Retinal pigment epithelial cell (primary cell): ENCODE measurements at places on chromosomes 6 and 20.

GRCh38 chr6:157449610-157450009, 68.6 kb downstream of the ZDHHC14 start:
- DNase-seq, result no peak

DNA sequence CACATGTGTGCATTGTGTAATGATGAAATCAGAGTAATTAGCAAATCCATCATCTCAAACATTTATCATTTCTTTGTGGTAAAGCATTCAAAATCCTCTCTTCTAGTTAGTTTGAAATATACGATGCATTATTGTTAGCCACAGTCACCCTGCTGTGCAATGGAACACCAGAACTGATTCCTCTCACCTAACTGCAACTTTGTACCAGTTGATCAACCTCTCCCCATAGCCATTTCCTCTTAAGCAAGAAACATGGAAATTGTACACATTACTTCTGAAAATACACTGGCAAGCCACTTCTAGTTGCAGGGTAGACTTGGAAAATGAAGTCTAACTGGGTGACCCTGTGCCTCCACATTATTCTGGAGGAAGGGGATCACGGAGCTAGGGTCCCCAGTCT, 58.1 kb upstream of the ESR1 start:
- DNase-seq, result no peak

DNA sequence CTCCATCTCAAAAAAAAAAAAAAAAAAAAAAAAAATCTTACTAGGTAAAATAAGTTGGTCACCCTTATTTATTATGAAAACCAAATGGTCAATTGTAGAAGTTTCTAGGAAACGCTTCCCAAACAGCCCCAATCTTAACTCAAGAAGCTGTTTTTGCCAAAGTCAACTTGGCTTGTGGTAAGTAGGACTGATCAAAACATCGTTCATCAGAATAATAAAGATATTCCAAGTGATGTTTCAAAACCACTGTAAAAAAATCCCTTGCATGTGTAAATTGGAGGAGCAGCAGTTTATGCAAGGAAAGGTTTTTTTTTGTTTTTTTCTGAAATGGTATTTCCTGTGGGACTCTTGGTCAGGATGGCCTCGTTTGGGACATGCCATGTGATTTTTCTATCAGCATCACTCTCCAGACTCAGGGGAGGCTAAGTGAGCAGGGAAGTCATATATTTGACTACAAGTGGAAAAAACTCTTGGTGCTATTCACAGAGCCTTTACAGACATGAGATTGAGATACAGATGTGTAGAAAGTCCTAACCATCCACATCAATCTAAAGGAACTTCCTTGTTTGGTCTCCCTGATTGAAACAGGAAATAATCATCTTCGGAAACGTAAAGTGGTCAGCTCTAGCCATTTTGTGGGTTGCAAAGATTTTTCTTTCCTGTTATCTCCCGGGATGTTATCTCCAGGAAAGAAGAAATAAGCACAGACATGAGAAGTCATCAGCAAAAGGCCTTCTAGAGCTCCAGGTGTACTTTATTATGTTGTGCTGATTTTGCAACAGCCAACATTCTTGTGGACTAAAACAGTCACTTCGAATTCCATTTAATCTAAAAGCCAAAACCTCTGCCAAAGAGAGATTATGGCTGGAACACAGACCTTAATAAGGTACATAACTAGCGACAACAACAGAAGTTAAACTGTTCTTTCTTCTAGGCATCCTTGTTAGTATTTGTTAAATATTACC, 177.8 kb downstream of the EDN1 start:
- peak; percentile 56 for DNase-seq

GRCh38 chr6:154890874-154891273, 104.2 kb upstream of the TIAM2 start:
- DNase-seq, result no peak

DNA sequence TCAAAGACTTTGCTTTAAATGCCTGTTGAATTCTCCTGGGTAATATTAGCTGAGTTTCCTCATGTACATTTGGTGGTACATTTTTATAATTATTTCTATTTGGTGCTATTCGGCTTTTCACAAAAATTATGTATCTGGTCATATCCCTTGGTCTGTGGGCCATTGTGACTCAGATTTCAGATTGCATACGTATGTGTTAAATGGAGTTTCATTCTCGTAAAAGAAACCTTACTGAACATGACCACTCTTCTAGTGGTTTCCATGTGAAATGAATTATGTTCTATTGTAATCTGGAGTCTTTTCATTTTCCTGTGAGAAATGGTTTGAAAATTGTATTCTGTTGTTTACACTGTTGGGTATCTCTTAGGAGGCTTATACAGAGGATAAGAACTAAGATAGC, 386.2 kb upstream of the FLRT3 start:
- DNase-seq, result no peak

GRCh38 chr20:3311623-3312022, 72.6 kb upstream of the SLC4A11 start:
- no peak for DNase-seq

- no peak for DNase-seq
These were observed 1784.9 kb upstream of the DEFB115 start for GRCh38 chr20:29472606-29473005.

DNA sequence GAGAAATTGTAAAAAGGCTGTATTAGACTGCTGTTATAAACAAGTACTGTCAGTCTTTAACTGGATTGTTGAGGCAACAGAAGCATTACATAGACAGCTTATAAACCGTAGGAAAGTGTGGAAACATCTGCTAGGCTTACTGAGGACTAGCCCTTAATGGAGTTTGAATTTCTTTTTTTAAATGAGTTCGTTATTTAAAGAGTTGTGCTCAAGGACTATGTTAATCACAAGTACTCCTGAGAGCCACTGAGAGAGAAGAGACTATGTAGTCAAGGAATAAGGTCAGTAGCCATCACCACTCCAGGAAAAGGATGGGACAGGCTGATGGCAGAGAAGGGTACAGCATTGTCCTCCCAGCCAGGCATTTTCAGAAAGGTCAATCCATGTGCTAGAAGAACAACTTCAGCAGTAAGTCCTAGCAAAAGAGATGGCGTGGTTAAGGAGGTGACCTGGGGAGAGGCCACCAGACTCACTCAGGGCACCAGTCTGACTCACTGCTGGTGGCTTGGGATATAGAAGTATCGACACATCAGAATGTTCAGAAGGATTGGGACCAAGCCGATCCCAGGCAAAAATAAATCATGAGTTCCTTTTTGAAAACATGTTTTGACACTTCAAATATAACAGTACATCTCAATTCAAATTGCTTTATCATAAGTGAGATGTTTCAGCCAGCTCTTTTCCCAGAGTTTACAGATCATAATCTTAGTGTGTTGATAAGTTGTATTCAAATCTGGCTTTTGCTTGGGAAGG, 6.4 kb downstream of the RPS12 start:
- DNase-seq, result no peak

DNA sequence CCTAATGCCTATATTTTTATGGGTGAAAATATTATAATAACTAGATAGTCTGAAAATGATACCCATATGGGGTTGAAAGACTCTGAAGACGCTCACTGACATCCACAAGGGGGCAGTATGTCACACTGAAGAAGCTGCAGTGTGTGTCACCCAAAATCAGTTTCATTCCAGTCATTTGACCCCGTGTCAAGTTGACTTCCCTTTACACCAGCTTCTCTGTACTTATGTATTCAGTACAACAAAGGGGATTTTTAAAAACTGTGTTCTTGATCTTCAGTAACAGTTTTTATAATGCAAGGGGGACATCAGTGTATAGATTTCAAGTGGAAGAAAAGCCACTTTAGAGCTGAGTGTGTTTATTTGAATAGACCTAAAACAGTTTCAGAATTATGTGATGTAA, 19.3 kb downstream of the FAXC start:
- no peak for DNase-seq

DNA sequence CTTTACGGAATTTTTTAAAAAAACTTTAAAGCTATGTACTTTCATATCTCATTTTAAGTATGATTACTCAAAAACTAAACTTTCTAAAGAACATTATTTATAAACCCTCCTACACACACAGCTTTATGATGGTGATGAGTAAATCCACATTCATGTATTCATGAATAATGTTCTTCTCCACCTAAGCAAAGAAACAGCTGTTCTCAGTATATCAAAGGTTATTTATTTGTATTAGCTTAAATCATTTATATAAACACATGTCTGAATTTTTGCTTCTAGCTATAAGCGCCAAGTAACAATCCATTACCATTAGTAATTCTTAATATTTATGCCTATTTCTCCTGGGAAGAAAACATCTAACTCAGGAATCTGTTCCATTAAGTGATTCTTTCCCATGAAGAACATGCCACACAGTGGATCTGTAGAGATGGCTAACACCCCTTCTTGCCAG, 63.3 kb downstream of the SMLR1 start:
- DNase-seq, result no peak

- no peak for DNase-seq
These were observed 7.3 kb upstream of the NAA20 start for GRCh38 chr20:20009784-20010253.

DNA sequence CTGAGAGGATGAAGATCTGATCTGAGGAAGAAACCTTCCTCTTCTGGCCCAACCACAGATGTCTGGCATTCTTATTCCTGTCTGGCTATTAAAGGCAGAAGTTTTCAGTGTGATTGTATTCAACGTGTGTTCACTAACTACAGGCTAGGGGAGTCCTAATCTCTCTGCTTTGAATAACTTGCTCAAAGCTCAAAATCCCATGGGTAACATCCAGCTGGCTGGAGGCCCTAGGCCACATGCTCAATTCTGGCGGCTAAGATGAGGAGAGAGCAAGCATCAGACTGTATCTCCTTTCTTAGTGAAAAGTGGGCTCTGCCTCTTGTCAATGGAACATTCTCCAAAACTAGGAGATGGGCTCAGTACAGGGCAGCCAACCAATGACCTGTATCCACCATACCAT, 478.0 kb downstream of the KIF16B start:
- DNase-seq, result no peak

DNA sequence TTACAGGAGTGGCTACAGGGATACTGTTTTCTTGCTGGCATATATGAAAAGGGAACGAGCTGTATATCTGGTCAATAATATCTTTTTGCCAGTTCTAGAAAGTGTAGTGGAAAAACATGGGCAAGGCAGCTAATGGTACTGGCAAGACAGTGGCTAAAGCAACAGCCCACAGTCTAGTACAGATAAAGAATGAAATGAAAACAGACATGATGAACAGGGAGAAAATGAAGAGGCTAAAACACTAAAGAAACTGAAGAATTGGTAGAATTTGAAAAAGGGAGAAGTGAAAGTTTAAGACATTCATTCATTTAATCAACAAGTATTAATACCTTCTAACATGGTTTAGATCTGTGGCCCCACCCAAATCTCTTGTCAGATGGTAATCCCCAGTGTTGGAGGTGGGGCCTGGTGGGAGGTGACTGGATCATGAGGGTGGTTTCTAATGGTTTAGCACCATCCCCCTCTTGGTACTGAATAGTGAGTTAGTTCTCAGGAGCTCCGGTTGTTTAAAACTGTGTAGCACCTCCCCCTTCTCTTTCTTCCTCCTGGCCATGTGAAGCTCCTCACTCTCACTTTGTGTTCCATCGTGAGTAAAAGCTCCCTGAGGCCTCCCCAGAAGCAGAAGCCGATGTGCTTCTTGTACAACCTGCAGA, 18.1 kb downstream of the FAM184A start:
- DNase-seq, result no peak

GRCh38 chr6:87755708-87756671, 54.0 kb upstream of the AKIRIN2 start:
- DNase-seq, result no peak

- no peak for DNase-seq
These were observed 182.6 kb upstream of the JAG1 start for GRCh38 chr20:10856237-10857015.

- no peak for DNase-seq
These were observed 290.0 kb upstream of the SUPT3H start for GRCh38 chr6:45667766-45668165.

DNA sequence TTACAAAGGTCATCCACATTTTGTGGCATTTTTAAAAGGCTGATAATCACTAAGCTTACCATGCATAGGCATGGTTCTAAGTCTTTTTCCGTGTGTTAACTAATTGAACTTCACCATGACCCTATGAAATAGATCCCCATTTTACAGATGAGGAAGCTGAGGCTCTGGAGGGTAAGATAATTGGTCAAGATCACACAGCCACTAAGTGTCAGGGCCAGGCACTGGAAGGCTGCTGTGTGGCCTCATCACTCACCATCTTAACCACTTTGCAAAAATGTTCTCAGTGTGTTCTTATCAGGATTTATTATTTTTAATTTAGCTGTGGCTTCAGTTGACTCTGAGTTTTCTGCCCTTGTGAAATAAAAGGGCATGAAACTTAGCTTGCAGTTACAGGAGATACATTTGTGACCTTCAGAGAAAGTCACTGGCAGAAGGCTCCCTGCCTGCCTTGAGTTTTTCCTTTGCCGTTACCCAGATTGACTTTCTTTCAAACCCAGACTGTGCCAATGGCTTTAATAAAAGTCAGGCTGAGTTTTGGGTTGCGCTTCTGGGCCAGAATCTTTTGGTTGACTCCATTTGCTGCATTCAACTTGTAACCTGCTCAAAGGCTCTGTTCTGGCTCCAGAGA, 82.0 kb downstream of the EZR start:
- DNase-seq, result no peak

DNA sequence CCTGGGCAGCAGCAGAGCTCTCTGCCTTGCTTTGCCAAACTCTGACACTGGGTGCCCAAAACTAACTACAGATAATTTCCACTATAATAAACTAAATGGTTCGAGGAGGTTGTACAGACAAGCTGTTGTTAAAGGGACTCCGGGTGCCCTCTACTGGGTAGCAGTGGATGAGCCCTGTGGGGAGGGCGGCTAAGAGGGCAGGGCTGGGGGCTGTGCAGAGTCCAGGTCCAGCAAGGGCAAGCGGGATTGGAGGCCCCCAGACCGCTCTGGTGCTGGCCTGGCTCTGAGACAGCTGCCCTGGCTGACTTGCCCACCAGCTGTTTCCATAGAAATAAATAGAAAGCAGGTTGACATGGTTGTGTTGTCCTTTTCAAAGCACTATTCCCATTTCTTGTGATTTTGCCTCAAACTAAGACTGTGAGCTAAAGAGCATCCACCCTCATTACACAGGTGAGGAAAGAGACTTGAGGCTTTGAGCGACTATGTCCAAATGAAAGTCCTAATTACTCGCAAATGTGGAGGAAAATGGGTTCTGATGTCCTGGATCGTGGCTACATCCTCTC, 167.6 kb upstream of the CST7 start:
- no peak for DNase-seq

- no peak for DNase-seq
These were observed 30.9 kb downstream of the RSPH3 start for GRCh38 chr6:158969148-158969547.

DNA sequence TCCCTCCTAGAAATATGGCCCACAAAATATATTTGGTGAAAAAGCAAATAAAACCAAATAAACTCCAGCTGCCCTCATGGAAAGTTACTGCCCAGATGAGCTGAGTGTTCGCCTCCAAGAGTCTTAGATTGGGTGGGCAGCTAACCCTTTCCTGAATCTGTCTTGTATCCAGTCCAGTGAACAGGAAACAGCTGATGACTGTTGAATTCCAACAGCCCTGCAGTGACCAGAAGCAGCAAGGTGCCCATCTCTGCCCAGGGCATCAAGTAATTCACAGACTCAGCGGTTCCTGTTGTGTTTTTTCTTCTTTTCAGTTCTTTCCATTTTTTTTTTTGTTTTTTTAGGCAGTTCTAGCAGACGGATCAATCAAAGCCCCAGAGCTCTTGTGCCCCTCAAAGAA, 199.2 kb downstream of the UBE3D start:
- DNase-seq, result no peak
